ENCODE measurements at places on chromosomes 6 and 20.

- peak; percentile 3 for DNase-seq
Measured at GRCh38 chr6:36908747-36909146, 23.0 kb downstream of the C6orf89 start.

GRCh38 chr6:44133003-44133931, 5.9 kb downstream of the TMEM63B start:
- peak; percentile 62 for DNase-seq

DNA sequence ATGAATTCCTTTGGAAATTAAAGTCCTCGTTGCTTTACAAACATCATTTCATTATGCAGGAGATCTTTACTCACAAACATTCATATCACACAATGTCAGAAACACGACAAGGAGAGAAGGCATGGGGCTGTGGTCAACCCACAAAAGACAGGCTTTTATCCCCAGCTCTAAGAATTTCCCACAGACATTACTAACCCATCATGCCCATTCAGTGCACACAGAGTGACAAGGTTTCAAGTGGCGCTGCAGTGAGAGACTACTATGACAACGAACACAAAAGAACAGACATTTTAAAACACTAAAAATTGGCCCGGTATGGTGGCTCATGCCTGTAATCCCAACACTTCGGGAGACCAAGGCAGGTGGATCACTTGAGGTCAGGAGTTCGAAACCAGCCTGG, 579.8 kb upstream of the AGPAT4 start:
- DNase-seq: no peak

DNA sequence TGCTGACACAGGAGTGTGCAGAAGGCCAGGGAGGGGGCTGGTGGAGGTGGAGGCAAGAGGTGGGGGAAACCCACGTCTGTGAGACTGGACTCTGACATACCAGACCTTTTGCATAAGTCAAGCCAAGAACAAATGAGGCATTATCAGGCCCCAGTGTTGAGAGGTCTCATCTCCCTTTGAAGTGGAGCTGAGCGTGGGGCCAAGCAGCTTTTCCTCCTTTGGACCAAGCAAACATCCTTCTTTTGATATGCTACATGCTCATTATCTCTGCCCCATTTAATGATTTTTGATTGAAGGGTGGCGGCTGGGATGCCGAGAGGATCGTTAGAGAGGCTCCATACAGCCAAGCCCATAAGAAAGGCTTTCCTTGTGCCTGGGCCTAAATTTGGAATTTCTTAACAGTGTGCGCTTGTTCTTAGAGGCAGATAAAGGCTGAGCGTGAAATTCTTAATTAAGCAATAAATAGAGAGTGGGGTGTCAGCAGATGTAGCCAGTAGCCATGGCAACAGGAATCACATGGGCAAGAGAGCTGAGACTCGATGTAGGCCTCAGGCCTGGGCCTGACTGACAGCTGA, 244.5 kb downstream of the PKHD1 start:
- peak; percentile 59 for DNase-seq

- DNase-seq: no peak
Measured at GRCh38 chr20:9200620-9201019, 131.7 kb downstream of the PLCB4 start.

Data from ELF-1 (cell line).